ENCODE measurements at places on chromosomes 5 and 9.

DNA sequence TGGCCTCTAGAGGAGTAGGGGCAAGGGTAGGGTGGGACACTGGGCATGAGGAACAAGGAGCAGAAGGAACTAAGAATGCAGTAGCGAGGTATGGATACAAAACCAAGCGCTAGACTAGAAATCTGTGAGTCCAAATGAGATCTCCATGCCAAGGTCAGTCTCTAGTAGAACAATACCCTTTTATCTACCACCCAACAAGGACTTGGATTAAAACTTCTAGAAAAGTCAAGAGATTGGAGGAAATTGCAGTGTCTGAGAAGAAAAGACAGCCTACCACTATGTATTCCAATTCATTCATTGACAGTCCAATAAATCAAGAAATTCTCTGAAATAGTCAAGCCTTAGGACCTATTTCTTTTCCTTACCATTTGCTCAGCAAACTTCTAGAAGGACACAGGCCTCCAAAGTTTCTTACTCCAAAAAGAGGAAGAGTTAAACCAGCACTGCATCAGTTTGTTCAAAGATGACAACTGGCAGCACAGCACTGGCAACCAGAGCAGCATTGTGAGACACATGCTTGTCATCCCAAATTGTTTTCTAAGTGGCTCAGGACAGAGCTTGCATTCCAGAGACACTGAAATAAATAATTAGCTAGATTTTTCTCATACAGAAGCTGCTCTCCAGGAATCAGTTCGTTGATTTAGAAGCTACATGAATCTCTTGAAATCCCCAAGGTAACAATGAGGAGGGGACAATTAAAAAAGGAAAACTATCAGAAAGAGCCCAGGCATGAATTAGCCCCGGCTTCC is 22.6 kb downstream of the ABCA1 start:
- DNase-seq, result no peak

- no peak for DNase-seq
Observed at GRCh38 chr5:136079195-136079985, 50.6 kb downstream of the TGFBI start.

DNA sequence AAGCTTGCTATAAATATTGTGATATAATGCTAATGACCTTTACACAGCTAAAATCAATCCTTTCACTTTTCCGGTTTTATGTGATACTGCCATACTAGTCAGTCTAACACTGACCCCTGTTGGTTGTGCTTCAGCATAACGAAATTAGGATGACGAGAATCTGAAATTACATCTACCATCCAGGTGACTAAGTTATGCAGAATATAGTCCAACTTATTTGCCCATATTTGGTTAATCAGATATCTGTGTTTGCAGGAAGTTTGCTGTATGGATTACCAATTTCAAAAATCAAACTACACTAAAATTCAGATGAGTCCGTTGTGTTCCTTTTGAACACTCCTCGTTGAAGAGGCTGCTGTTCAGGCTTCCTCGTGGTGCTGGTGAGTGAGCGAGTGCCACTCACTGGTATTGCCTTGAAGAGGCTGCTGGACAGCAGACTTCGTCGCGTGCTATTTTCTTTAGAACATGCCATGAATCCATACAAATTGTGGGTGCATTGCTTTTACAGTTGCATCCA is 32.5 kb downstream of the TENT4A start:
- DNase-seq, result peak; percentile 39

- DNase-seq, result peak; percentile 92
Observed at GRCh38 chr9:105557804-105558610, at the start of gene FKTN. Gene FKTN, plus strand, starts transcription at chr9:105558131. Its CDS starts 16,902 bp downstream, at chr9:105575033.

DNA sequence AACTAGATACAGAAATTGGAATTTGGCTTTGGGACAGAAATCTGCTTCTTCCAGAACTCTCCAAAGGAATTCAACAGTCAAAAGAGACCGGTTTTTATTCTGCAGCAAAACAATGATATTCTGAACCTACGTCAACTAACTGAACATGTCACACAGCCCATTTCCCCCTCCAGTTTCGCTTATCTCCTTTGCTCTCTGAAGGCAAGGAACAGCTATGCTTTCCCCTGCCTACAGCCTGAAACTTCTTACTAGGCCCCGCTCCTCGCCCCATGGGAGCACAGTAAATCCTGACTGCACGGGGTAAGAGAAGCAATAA is 488 bp downstream of the SKIC3 start:
- no peak for DNase-seq

DNA sequence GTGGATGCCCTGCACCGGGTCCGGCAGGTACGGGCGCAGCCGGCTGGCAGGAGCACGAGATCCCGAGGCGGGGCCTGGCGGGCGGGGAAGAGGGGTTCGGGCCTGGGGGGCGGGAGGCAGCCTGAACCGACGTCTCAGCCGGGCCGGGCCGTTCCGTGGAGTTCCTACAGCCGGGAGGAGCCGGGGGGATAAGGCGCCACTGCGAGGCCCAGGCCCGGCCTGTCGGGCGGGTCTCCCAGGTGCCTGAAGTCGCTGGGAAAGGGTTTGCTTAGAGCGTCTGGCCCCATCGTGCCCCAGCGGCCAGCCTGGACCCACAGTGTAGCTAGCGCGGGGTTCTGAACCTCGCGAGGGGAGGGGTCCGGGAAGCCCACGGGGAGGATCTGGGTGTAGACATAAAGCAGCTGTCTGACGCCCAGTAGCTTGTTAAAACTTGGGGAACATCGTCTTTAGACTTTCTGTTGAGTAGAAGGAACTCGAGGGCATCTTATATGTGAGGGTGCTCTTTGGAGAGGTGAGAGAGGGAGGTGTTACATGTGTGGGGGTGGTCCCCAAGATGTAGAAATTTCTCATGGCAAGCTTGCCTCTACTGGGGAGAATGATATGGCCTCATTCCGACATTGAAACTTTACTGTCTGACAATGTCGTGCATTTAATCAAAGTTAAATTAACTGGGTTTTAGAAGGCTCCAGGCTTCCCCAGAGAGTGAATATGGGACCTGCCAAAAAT is 524 bp downstream of the FUBP3 start:
- peak; percentile 42 for DNase-seq

GRCh38 chr5:68053202-68053601 is 162.4 kb upstream of the PIK3R1 start:
- DNase-seq, result no peak

All from HEK293T (cell line).